ENCODE measurements at places on chromosomes 5 and 9.

DNA sequence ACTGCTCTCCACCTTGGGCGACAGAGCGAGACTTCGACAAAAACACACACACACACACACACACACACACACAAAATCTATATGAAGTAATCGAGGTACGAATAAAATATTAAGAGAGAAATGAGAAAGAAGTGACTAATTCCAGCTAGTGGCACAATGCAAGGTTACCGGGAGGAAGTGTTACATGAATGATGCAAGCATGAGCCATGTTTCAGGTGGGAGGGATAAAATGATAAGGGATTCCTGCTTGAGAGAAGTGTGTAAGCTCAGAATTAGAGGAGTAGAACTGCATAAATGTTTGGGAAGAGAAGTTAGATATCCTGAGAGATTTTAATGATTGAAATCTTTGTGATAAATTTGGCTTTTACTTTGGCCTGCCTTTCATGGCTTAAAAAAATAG, 18.8 kb downstream of the HAPLN1 start:
- DNase-seq: no peak

DNA sequence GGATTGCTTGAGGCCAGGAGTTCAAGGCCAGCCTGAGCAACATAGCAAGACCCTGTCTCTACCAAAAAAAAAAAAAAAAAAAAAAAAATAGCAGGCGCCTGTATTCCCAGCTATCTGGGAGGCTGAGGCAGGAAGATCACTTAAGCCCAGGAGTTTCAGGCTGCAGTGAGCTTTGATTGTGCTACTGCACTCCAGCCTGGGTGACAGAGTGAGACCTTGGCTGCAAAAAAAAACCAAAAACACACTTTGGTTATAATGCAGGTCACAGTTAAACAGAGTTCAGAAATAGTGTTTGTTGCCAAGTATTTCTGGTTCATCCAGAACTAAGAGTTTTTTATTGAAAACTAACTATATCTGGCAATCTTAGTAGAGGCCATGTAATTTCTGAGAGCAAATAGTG, 24.1 kb upstream of the IL6ST start:
- DNase-seq: no peak

DNA sequence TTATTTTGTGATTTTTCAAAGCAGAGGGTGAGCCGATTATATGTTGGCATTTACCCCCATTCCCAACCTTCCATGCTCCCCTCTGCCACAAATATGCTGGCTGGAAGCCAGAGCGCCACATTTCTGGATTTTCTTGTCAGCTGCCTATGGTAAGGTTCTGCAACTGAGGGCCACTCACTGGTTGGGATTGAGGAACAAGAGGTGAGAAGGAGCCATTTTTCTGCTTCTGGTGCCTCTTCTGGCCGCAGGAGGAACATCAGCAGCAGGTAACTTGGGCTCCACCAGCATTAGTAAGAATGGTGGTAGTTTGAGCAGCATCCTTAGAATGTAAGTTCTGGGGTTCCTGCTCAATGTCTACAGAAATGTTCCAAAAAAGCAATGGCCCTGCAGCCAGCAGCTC, 159.5 kb upstream of the MAST4 start:
- no peak for DNase-seq

DNA sequence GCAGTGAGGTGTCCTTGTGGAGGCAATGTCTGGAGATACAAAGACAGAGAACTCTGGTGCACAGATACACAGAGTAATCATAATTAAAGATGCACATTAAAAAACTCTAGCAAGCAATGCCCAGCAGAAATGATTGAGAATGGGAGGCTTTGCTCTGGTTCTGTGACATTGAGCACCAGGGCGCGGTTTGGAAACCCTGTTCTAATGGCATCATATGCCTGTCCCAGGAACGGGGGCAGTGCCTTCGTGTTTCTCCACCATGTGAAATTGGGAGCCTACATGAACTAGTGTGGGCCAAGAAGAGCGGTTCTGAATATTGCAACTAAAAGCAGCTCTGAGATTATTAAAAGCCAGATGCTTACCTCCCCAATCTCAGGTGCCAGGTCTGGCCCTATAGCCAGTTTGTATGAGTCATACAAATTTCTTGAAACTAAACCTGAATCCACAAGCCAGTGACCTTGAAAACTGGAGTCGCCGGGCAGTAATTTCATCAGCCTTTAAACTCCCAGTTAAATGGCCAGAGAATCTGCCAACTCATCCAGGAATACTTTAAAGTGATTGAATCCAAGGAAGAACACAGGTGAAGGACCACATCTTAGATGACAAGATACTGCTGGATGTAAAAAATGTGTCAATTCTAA, 22.2 kb upstream of the CTSL start:
- DNase-seq: no peak

DNA sequence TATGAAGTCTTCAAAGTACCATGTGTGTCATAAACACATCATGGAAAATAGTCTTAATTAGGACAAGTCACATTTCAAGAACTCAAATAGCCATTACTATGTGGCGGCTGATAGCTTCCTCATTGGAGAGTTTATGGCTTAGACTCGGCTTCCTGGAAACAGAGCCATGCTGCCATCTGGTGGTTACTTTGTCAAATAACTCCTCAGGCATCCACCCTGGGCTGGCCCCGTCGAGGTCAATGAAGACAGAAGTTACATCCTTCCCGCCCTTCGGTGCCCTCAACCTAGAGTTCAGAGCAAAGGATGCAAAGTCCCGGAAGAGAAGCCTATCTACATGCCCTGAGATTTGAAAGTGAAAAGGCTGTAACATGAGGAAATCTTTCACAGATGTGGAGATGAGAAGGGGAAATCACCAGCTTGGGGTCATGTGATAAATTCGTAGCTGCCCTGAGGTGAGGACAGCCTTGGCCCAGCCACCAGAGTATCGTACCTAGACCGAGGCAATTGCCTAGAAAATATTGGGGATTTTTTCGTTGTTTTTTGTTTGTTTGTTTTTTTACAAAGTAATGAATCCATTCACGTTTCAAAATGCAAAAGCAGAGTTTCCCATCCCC, 45.5 kb upstream of the ZNF169 start:
- peak; percentile 65 for DNase-seq

DNA sequence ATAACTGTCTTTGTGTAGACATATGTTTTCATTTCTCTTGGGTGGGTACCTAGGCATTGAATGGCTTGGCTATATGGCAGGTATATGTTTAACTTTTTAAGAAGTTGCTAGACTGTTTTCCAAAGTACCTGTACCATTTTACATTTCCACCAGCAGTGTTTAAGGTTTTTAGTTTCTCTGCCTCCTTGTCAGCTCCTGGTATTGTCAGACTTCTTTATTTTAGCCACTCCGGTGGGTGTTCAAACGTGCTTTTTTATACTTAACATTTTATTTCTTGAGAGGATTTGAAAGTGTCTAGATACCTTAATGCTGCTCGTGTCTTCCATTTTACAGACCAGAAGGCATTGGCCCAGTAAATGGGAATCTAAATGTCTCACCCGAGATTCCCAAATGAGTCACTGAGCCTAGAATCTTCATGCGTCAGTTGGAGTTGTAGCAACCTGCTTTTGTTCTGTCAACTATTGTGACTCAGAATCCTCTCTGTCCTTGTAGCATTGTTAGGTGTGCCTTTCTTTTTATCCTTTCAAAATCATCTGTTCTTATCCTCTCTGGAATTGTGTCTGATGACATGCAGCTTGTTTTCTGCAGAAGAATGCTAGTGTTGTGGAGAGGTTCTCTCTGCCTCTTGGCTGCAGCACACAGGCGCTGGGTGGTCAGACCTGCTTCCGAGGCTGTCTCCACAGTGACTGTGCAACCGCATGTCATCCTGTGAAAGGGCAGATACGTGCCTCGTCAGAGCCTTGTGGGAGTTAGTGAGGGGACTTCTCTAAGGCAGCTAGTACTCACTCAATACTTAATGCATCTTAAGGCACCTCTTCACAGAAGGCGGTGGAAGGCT, 291.8 kb downstream of the AOPEP start:
- DNase-seq: peak; percentile 92

- peak; percentile 35 for DNase-seq
These were observed 166.9 kb downstream of the DMRT2 start for GRCh38 chr9:1217076-1217475.

GRCh38 chr5:51650824-51651223, 267.6 kb downstream of the ISL1 start:
- DNase-seq: no peak

DNA sequence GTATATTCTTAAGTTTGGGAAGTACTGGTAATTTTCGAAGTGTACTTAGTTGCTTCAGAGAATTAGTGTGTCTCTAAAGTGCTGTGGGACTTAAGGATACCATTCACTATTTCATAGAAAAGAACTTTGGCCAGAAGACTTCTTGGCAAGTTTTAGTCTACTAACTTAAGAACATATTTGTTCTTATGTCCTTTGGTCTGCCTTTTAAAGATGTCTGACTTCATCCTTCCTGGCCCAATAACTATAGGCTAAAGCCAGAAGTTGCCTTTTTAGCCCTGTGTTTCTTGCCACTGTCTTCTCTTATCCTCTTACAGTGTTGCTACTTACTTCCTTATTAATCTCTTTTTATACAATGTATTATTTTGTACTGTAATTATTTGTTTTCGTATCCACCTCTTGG, 6.3 kb downstream of the RBM27 start:
- no peak for DNase-seq

- DNase-seq: no peak
These were observed 66.4 kb upstream of the TMC1 start for GRCh38 chr9:72454871-72455491.

DNA sequence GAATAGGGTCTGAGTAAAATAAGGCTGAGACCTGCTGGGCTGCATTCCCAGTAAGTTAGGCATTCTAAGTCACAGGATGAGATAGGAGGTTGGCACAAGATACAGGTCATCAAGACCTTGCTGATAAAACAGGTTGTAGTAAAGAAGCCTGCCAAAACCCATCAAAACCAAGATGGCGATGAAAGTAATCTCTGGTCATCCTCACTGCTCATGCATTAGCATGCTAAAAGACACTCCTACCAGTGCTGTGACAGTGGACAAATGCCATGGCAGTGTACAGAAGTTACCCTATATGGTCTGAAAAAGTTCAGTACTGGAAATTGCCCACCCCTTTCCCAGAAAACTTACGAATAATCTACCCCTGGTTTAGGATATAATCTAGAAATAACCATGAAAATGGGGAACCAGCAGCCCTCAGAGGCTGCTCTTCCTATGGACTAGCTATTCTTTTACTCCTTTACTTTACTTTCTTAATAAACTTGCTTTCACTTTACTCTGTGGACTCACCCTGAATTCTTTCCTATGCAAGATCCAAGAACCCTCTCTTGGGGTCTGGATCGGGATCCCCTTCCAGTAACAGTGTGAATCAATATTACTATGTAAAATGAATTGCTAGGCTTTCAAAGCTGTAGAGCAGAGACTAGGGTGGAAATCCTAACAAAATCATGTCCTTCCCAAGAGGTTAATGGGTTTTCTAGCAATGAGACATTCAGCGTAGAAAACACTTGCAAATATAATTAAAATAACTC, 257.8 kb downstream of the KIAA0825 start:
- no peak for DNase-seq

- no peak for DNase-seq
These were observed 101.4 kb downstream of the ATG10 start for GRCh38 chr5:82073179-82073578.

- no peak for DNase-seq
These were observed 45.8 kb downstream of the RETREG1 start for GRCh38 chr5:16571016-16571415.

Data from fibroblast of skin of right quadriceps (primary cell).